Hepatic stellate cell (primary cell): ENCODE measurements at places on chromosomes 6 and 20.

DNA sequence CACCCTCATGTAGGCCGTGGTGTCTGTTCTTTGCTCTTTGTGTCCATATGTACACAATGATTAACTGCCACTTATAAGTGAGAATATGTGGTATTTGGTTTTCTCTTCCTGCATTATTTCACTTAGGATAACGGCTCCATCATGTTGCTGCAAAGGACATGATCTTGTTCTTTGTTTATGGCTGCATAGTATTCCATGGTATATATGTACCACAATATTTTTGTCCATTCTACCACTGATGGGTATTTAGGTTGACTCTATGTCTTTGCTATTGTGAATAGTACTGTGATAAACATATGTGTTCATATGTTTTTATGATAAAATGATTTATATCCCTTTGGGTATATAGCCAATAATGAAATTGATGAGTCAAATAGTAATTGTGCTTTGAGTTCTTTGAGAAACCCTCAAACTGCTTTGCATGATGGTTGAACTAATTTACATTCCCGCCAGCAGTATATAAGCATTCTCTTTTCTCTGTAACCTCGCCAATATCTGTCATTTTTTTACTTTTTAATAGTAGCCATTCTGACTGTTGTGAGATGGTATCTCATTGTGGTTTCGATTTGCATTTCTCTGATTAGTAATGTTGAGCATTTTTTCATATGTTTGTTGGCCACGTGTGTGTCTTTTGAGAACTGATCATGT lies 174.4 kb upstream of the NT5E start:
- DNase-seq = no peak

DNA sequence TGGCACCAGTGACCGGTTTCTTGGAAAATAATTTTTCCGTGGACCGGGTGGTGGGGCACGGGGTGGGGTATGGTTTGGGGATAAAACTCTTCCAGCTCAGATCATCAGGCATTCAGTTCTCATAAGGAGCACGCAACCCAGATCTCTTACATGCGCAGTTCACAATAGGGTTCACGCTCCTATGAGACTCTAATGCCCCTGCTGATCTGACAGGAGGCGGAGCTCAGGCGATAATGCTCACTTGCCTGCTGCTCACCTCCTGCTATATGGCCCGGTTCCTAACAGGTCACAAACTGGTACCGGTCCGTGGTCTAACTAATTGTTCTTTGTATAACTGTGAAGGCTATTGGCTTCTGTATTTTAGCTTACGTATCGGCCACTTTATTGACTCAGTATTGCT lies 51.7 kb downstream of the VSTM2L start:
- DNase-seq = no peak

- no peak for DNase-seq
Measured at GRCh38 chr6:1817033-1817761, 207.5 kb downstream of the FOXC1 start.

DNA sequence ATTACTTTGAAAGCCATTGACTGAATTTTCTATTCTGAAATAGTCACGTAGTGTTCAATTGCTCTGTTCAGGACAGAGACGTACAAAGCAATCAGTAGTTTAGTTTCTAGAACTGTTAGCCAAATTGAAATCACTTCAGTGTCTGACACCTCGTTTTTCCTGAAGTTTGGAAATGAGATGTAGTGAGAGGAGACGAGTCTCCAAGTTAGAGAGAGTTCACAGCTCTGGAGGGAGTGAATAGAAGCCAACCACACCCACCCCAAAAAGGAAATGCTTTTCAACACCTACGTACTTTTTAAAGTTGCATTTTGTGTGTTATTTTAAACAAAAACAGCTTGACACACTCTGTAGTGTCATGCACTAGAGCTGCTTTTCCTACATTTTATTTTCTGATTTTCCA lies 296.0 kb downstream of the ADGRG6 start:
- DNase-seq = no peak

GRCh38 chr20:878511-879307 lies 37.4 kb downstream of the ANGPT4 start:
- peak; percentile 28 for DNase-seq

- peak; percentile 57 for DNase-seq
Measured at GRCh38 chr6:157761331-157761921, 61.6 kb upstream of the SNX9 start.

DNA sequence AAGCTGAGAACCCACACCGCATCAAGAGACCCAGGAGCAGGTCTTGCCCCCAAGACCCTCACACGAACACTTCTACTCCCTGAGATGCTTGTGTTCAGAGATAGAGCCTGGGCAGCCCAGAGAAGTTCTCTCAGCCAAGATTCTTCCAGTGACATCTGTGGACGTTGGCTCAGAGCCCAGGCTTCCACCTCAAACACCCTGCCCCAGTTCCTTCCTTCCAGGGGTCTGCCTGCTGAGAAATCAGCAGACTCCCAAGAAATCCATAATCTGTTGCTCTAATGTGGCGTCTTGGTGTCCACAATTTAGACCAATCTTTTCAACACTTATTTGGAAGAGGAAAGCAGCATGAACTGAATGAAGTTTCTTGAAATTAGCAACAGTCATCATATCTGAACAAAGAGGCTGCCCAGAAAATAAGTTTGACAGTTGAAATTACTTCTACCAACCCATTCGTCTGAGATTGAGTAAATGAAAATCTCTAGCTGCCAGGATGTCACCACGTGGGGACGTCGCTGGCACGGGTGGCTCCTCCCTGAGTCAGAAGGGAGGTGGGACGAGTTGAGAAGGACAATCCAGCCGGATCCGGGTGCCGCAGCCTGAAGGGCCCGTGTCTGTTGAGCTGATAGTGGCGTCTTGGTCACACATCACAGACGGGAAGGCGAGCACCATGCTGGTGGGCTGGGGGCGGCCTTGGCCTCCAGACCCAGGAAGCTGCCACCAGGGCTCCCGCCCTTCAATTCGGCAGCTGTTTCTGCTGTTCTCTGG lies 400.9 kb downstream of the TAF4 start:
- DNase-seq = peak; percentile 50

DNA sequence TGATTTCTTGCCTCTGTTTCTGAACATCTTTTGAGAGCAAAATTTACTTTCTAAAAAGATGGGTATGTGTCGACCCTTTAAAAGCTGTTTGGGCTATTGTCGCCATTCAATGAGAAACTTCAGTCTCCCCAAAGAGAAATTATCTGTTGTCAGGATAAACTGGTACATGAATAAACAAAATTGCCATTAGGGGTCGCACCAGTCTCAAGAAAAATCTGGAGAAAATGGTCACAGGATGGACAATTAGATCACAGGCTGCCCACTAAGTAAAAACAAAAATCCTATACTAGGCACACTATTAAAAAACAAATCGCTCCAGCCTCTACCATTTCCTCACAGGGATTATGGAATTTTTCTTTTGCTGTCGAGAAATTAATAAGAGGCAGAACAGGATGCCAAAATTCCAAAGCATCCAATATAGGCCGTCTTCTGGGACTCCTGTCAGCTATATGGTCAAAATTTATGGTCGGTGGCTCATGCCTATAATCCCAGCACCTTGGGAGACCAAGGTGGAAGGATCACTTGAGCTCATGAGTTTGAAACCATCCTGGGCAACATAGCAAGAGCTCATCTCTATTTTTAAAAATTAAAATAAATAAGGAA lies 5.5 kb upstream of the HLA-E start:
- DNase-seq = peak; percentile 45

DNA sequence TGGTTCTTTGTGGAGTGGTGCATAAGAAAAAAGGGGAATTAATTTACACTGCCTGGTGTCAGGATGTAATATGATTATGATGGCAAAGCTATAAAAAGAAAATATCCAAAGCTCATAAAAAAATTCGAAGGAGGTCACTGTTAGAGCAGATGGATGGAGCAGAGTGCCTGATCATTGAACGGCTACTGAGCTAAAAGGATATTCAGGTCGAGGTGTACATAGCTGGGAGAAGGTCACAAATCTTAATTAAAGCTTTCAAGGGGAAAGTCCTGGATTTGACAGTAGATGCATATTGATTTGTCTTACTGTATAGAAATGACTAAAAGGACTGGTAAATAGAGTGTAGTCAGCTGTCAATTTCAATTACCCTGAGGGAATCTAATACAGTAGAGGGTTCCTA lies 84.4 kb downstream of the PKIB start:
- no peak for DNase-seq

GRCh38 chr6:142805042-142805441 lies 139.9 kb downstream of the HIVEP2 start:
- no peak for DNase-seq

DNA sequence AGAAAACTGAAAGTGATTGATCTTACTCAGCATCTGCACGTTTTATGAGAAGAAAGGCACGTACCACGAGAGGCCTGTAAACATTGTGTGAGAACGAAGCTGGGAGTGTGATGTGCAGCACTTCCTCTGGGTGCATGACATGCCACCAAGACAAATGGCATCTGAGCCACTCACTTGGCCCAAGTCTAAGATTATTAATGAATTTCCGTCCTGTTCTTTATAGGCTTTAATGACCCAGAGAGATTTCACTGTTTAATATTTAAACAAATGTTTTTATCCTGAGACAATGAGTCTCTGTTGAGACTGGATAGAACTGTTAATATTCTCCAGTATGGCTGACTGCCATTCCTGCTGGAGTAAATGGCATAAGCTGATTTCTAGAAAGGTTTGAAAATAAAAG lies 172.6 kb upstream of the PHACTR1 start:
- no peak for DNase-seq

DNA sequence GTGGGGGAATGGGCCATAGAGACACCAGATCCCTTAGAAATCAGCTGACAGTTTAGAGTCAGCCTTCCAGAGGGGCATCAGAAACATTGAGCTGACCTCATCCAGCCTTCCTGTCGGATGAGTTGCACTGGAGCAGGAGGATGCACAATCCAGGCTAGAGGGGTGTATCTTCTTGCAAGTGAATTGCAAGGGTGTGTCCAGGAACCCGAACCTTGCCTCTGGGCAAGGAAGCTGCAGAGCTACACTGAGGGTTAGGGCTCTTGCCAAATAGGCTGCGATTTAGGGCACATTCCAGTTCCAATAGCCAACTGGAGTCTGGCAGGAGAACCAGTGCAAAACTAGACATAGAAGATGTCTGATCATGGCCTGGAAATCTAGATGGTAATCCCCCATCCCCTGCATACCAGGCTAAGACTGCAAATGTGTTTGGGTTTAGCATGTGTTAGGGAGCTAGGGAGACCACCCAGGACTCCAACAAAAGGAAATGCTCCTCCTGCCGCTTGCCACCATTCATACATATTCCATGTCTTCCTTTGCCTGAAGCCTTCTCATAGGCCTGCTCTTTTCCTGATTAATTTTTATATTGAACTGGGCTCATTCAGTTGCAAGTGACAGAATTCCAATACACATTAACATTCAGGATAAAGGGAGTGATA lies 6.3 kb upstream of the UTRN start:
- no peak for DNase-seq

DNA sequence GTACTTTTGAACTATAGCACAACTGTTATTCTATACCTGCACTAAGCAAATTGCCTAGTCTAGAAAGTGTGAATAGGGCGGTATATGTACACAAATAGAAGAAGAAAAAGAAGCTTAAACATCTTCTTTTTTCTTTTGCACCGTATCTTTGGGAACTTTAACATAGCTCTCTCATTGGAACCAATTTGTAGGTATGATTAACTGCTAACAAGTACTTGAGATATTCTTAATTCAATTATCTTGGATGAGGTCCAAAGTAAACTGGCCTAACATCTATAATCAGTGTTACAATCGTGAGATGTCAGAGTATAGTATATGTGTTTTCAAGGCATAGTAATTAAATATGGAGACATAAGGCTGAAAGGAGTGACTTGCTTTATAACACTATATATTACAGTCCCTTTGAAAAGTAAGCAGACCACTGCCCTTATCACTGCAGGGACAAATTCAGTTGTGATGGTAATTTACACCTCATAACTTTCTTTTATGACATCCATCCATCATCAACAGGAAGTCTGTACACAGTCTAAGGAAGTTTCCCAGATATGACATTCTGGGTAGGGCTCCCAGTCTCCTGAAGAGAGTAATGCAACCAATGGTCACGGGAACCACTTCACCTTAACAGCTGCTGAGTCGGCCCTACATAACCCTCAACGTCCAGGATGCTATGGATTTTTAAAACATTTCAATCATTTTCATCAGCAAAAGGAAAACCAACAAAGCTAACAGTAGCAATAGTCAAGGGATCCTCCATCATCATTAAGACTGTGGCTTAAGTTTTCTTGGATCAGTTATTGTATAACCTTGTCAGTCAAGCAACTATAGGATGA lies 37.6 kb downstream of the NKAIN2 start:
- DNase-seq = no peak

DNA sequence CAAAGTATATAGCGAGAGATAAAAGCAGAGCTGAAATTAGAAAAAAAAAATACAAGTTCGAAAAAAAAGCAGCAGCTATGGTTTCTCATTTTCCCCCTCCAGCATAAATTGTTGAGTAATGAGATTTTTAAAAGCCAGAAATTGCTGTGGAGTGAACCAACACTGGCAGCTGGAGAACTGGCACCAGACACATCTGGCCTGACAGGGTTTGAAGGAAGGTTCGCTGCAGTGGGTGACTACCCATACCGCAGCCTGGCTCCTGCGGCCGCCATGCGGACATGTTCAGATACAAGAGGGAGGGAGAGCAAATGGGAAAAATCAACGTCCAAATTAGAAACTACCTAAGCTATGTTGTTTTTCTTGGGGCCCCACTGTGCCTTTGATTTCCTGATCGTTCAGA lies 3.3 kb downstream of the APCDD1L start:
- no peak for DNase-seq

DNA sequence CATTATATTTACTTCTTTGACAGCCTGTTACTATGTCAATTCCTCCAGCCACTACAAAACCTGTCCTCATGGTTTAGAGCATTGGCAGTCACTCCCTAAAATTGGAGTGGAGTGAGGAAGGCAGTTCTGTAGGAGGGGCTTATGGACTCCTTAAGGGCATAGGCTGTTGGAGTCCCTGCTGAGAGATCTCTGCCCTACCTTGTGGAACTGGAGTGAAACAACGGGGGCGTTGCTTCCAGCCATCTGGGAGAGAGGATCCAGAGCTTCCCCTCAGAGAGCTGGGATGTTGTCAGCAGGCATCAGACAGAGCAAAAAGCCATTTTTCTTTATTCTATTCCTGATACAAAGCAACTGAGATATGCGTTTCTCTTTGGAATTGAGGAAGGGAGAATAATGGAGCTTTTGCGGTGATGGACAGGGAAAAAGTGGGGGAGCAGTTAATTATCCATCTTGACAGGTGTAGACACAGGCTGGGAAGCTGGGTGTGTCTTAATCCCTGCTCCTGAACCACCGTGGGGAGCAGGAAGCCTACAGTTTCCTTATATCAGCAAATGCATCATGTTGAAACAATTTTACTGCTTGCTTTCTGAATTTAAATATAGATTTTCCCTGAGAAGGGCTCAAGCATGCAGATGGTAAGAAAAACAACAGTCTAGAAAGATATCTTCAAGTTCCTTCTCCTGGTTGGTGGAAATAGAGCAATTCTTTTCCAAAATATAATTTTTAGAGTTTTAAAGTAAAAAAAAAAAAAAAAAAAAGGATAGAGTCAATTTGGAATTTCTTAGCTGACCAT lies 402.5 kb downstream of the PLCB1 start:
- no peak for DNase-seq
